ENCODE measurements at places on chromosomes 7 and 10.

DNA sequence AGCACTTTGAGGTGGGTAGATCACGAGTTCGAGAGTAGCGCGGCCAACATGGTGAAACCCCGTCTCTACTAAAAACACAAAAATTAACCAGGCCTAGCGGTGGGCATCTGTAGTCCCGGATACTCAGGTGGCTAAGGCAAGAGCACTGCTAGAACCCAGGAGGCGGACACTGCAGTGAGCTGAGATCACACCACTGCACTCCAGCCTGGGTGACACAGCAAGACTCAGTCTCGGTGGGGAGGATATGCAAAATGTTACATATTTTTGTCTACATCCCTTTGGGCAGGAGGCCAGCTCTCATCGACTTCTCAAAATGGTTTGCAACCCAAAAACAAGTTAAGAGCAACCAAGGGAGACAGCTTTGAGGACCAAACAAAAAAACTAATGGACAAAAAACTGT is 8.2 kb downstream of the ATE1 start:
- DNase-seq, result no peak

- no peak for DNase-seq
Observed at GRCh38 chr10:33145451-33146188, 187.6 kb upstream of the ITGB1 start.

- no peak for DNase-seq
Observed at GRCh38 chr10:3206511-3207157, 34.1 kb upstream of the PITRM1 start.

- DNase-seq, result no peak
Observed at GRCh38 chr7:152521420-152522337, 85.9 kb upstream of the KMT2C start.

DNA sequence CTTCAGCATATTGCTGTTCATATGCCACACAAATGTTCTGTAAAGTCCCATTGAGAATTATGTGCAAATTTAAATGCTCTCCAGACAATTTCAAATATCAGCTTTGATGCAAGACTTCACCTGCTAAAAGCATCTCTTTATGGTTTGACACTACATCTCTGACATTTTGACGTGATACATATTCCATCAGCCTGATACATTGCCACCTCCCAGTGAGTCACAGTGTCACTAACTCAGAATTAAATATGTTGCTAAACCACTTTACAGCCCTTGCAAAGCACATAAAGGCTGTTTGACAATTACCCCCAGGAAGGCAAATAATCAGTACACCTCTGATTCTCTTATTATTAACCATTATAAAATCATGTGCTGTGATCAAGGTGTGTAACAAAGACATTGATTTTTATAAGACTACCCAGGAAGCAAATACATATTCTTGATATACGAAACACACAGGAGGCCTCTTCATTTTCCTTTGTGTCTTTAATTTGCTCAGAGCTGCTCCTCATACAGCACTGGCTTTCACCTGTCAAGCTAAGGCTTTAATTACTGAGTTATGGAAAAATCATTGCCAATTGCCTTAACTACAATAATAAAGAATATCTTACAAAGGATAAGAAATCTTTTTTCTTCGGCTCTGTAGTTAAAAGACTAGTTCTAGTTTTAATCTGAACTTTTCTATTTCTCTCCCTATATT is 547.5 kb upstream of the C7orf33 start:
- no peak for DNase-seq

- DNase-seq, result no peak
Observed at GRCh38 chr7:141122736-141123135, 48.9 kb downstream of the TMEM178B start.

- no peak for DNase-seq
Observed at GRCh38 chr10:94010886-94011285, 17.2 kb downstream of the PLCE1 start.
